ENCODE measurements at places on chromosomes 12 and 14. TPM values are rescaled to one million over a fixed set of nuclear protein-coding genes. Genes with fewer than 3 reads are reported as not detected.
A peak's percentile ranks its signal among the peaks of the same experiment; 100 is the strongest.

Gene NEDD1
- polyA plus RNA-seq = 15.4 TPM

DNA sequence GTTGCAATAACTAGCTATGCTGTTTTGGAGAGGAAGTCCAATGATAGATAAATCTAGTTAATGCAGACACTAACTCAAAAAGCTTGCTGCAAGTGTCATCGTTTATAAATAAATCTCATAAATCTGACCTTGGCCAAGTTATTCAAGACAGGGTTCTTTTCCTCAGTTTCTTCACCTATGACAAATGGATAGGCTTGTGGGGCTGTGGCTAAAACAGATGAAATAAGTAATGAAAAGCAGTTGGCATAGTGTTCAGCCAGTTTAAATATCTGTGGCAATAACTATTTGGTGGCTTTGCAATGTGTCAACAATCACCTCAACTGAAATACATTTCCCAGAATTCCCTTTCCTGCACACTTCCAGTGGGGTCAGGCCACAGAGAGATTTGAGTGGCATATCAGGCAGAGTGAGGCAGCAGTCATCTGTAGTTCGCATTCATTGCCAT lies 169.9 kb downstream of the DYRK2 start:
- DNase-seq = no peak

GRCh38 chr14:61934385-61934784 lies 172.2 kb downstream of the SNAPC1 start:
- DNase-seq = no peak

Gene CSRNP2
- 18.9 TPM for polyA plus RNA-seq

Gene BMP4
- polyA plus RNA-seq = 40.0 TPM

GRCh38 chr12:80794551-80794950 lies 77.8 kb downstream of the MYF5 start:
- no peak for DNase-seq

GRCh38 chr12:103806803-103807202 lies 34.2 kb downstream of the NT5DC3 start:
- DNase-seq = no peak

GRCh38 chr12:120352117-120352516 lies 16.8 kb downstream of the MSI1 start:
- no peak for DNase-seq

DNA sequence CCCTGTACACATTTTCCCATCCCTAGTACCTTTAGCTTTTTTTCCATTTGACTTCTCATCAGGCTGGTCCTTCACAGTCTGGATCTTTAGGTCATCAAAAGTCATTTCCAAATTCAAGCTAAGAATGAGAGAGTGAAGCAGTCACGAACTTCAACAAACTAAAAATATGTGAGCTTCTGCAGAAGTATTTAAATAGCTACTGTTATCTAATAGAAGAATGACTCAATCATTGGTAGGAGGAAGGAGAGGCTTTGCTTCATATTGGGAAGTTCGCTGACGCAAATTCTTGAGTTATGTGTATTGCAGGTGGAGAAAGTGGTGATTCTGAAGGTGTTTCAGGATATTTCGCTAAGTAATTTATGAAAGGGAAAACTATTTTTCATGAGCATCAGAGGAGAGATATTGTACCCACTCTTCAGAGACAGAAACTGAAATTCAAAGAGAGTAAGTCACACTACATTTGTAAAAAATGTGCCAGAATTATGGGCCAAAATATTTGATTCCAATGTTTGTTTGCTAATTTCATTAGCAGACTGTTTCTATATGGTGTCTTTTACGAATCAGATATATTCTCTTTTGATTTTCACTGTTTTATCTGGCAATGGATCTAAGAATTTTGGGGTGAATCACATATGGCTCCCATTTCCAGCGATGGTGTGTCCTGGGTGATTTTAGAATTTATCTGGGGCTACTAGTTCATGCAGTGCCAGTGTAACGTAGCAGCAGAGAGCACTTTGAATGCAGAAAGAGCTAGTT lies at the start of gene OLR1:
Gene OLR1, minus strand, starts transcription at position 160 of the 756 bp plus-strand sequence. Its CDS starts 55 bp downstream, at position 105.
- no peak for DNase-seq

DNA sequence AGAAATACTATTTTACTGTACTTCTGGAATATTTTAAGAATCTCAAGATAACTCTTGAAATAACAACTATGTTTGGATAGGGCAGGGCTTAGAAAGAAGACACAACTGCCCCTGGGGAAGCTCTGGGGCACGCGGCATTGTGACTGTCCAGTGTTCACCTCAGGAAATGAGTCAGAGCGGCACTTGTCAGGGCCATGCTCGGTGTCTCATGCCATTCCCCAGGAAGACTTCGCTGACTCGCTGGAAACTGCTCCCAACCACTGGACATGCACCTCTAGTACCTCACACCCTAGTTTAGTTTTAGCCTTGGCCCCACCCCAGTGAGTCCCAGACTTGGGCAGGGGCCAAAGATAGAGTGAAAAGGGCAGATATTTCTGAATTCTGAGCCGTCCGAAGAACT lies 192.0 kb downstream of the TTC7B start:
- no peak for DNase-seq

Gene ASCL1
- polyA plus RNA-seq = 6.4 TPM

- peak; percentile 19 for DNase-seq
Measured at GRCh38 chr12:6272300-6273204, 37.9 kb upstream of the PLEKHG6 start.

DNA sequence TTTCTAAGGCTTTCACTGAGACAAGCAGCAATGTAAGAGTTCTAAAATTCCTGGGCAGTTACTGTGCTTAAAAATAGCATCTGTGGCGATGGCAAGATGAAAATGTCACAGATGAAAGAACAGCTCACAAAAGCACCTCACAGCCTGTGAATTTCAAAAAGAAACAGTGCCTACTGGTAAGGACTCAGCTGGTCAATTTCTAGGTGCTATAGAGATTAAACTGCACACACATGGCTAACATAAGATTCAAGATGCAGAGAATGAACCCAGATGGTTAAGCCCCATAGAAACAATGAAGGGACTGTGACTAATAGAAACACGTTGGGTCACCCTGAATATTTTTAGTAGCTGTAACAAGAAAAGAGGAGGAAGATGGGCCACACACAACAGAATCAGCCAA lies 12.0 kb upstream of the IL26 start:
- no peak for DNase-seq

Gene PTPRO
- 1.6 TPM for polyA plus RNA-seq

Gene AKT1
- polyA plus RNA-seq = 97.5 TPM

DNA sequence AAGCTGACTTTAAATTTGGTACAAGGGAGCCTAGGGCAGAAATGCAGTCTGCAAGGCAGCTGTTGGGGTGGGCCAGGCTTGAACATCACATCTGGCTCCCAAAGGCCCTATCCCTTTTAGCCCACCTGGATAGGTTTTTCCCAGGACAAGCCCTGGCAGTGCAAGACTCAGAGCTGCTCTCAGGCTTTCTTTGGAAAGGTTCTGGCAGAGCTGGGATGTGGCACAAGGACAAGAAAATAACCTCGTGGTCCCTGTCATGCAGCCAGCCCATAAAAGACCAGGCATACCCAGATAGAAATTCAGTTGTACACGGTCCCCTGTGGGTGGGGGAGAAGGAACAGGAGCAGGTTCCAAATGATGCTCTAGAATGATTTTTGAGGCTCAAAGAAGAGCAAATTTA lies 206.9 kb downstream of the TTC7B start:
- DNase-seq = no peak

DNA sequence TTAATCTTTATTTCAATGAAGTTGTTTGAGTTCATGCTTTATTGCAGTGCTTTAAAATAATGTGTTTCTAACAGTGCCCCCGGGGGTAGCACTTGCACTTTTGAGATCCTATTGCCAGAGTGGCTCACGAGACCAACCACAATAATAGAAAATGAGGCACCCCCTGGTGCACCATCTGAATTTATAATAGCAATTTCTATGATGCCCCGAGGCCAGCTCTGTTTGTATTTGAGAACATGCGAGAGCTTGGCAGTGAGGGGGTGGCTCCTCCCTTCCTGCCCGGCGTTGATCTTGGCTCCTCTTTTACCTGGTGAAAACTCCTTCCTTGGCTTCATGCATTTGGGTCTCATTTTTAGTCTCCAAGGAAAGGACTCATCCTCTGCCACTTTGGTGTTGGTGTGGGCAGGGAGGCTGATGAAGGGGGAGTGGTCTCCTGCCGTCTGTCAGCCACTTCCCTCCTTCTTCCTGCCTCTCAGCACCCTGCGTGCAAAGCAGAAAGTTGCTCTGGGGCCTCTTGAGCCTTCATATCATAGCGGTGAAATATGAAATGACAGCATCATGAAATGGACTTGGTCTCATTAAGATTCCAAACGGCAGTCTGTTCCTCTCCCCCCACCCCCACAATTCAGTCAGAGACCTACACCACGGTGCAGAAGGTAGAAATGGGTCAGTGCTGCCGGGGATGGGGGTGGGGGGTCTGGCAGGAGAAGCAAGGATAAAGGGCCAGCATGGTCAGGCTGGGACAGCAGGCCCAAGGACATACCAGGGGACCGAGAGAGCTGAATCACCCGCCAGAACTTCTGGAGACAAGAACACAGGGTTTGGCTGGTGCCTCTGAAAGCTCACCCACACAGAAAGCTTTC lies 17.7 kb upstream of the NRXN3 start:
- DNase-seq = no peak

GRCh38 chr14:45553981-45554380 lies 301.0 kb upstream of the MIS18BP1 start:
- no peak for DNase-seq

DNA sequence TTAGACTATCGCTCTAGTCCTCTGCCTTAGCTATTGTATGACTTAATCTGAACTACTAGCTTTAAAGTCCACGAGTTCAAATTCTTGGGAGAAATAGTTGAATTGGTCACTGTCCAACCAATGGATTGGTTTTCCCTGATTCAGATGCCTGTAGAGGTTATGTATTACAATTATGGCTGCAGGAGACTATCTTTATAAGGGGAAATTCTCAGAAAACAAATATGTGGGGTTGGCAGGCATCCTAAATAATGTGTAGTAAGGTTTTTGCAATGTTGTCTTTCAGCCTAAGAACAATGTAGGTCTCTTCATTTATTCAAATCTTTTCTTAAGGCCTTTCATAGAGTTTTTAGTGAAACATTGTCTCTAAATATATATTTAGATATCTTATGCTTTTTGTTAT lies 26.9 kb downstream of the MYRFL start:
- DNase-seq = no peak

Gene SMOC1
- polyA plus RNA-seq = 0.85 TPM

- no peak for DNase-seq
Measured at GRCh38 chr12:46124132-46124847, 133.9 kb upstream of the SCAF11 start.

Gene LHX5
- polyA plus RNA-seq = not detected

DNA sequence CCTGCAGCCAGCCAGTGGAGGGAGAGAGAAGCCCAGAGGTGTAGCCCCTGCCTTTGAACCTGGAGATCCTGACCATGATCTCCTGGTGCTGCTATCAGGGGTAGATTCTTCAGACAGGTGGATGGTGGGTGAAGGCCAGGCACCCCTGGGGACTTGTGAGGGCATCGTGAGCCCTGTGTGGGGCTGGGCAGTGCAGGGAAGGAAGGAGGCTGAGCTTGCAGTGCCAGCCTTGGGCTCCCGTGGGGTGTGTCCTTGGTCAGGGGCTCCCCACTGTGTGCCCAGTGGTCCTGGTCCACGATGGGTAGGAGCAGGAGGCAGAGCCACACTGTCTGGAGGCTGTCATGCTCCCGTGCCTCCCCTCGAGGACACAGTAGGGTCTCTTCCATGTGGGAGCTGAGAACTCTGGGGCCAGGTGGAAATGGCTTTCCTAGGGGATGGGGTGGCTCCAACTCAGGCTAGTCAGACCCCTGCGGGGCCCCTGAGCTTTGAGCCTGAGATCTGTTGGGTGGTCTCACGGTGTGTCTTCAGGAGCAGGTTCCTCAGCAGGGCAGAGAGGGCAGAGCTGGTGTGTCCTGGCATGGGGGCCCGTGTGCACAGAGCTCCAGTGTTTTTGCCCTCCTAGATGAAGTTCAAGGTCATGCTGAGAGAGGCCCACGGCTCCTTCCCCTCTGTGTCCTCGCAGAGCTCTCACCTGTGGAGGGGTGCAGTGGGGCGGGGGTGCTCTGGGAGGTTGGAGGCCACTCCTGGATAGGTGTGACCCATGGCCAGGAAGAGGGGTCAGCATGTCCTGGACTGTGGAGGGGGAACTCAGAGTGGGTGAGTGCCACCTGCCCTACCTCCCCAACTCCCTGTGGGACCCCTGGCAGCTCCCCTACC lies 25.0 kb downstream of the RTL1 start:
- no peak for DNase-seq

- no peak for DNase-seq
Measured at GRCh38 chr12:127052511-127053232, 1214.3 kb upstream of the TMEM132C start.

- no peak for DNase-seq
Measured at GRCh38 chr12:78149459-78149858, 318.8 kb downstream of the NAV3 start.

DNA sequence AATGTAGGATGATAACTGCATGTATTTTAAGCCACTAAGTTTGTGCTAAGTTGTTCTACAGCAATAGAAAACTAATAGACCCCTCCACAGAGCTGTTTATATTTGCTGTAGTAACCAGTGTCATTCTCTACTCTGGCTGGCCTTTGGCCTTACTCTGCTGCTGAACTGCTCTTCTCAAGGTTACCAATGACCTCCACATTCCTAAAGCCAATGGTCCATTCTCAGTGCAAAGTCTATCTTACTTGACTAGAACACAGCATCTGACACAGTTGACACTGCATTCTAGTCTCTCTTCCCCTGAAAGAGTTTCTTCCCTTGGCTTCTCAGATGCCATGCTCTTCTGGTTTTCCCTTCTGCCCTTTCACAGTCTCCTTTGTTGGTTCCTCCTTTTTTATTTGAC lies 154.8 kb upstream of the CRY1 start:
- DNase-seq = no peak

DNA sequence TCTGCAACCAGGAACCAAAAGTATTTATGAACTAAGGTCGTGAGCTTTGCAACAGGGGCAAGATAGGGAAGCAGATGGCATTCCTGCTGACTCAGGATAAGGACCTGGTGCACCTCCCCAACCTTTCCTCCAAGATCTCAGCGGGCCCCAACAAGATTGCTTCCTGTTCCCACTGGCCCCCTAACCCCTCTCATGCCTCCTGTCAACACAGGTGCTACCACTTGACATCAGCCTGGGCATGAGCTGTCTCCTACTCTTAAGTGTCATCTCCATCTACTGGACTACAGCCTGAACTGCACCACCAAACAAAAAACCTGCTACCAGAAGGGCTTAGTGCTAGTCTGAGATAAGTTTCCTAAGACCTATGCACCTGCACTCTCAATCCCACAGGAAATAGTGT lies 32.7 kb downstream of the MED6 start:
- DNase-seq = peak; percentile 3

DNA sequence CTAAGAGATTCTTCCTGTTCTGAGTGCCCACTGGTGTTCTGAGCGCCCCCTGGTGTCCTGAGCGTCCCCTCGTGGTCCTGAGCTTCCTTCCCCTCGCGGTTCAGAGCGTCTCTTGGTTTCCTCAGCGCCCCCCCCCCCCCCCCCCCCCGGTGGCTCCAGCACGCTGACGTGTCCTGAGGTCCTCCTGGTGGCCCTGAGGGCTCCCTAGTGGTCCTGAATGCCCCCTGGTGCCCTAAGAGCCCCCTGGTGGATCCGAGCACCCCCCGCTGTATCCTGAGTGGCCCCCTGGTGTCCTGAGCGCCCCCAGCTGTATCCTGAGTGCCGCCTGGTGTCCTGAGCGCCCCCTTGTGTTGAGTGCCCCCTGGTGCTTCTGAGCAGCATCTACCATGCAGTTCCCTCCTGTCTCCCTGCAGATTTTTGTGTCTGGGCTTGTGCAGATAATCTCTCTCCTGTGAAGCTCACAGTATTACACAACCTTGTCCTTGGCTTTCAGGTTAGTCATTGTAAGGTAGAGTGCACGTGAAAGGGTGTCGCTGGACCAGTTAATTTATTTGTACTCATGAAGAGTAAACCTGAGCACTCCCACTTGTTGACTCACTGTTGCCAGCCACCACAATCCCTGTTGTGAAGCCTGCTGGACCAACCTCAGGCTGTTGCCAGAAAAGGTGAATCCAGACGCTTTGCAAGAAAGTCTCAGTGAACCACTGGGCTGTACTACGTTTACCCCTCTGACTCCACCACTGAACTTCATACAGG lies 1168.4 kb downstream of the TMEM121 start:
- no peak for DNase-seq
